Natural killer cell (primary cell): ENCODE measurements at places on chromosomes 7 and 10.

GRCh38 chr7:13035233-13035632 lies 347.8 kb downstream of the ARL4A start:
- DNase-seq: no peak

DNA sequence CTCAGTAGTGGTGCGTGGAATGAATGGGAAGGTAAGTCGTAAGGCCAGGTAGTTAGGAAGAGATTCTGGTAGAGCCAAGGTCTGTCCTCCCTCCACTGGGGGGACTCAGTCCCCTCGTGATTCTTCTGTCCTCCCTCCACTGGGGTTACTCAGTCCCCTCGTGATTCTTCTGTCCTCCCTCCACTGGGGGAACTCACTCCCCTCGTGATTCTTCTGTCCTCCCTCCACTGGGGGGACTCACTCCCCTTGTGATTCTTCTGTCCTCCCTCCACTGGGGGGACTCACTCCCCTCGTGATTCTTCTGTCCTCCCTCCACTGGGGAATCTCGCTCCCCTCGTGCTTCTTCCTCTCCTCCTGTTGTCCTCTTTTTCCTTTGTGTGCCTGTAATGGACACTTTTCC lies 125.1 kb downstream of the CELF2 start:
- DNase-seq: peak; percentile 66

DNA sequence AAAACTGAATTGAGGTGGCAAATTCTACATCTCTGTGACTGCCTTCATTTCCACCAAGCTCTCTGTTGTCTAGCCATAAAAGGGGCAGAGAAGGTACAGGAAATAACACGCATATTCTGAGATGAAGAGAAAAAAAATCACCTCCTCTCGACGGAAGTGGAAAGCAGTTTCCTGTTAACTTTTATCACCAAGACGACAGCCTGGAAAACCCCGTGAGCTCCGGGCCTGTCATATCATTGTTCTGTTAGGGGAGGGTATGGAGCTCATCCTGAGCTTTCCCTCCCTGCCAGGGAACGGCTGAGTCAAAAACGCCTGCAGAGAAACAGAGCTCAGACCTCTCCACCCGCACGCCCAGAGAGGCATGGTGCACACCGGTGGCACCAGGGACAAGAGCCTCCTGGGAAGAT lies 200.3 kb downstream of the PRPF18 start:
- peak; percentile 95 for DNase-seq

DNA sequence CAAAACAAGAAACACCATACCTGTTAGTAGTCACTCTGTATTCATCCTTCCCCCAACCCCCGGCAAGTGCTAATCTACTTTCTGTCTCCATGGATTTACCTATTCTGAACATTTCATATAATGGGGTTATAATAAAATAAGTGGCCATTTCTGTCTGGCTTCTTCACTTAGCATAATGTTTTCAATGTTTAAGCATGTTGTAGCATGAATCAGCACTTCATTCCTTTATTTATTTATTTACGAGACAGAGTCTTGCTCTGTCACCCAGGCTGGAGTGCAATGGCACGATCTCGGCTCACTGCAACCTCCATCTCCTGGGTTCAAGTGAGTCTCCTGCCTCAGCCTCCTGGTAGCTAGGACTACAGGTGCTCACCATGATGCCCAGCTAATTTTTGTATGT lies 69.2 kb downstream of the HIP1 start:
- DNase-seq: no peak

- DNase-seq: no peak
These were observed 60.4 kb upstream of the KCNIP2 start for GRCh38 chr10:101903827-101904550.

GRCh38 chr7:53070883-53071282 lies 35.5 kb downstream of the POM121L12 start:
- DNase-seq: no peak

DNA sequence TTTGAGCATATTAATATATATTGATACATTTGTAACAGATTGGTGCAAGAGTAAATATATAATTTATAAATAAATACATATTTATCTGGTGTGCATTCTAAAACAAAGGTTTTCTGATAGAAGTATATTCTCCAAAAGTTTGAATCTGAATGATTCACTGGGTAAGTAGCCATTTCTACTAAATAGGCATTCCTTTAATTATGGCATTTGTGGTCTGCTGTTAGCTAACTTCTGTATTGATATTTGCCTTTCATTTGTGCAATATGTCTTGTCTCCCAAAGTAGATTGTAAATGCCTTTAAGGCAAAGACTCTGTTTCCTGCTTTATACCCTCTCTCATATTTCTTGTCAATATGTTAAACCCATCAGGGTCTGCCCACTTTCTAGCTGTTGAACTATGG lies 11.1 kb upstream of the ARID5B start:
- no peak for DNase-seq

- peak; percentile 42 for DNase-seq
These were observed at the start of gene PAPOLB for GRCh38 chr7:4861673-4862072. TSS of gene PAPOLB (minus strand) at chr7:4862030. CDS start at chr7:4861810, 220 bp downstream.

- no peak for DNase-seq
These were observed at the start of gene AEBP1 for GRCh38 chr7:44103923-44104859. TSS of gene AEBP1 (plus strand) at chr7:44104345. CDS start at chr7:44104666, 321 bp downstream.

DNA sequence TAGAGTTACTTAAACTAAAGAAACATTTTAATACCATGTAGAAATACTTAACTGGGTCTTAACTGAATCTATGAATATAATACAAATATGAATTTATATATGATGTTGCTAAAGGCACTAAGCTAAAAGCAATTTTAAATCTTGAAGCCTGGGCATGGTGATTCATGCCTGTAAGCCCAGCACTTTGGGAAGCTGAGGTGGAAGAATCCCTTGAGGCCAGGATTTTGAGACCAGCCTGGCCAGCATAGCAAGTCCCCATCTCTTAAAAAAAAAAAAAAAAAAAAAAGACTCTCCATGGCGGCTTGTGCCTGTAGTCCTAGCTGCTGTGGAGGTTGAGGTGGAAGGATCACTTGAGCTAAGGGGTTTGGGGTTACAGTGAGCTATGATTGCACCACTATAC lies 95.3 kb downstream of the CCSER2 start:
- no peak for DNase-seq

DNA sequence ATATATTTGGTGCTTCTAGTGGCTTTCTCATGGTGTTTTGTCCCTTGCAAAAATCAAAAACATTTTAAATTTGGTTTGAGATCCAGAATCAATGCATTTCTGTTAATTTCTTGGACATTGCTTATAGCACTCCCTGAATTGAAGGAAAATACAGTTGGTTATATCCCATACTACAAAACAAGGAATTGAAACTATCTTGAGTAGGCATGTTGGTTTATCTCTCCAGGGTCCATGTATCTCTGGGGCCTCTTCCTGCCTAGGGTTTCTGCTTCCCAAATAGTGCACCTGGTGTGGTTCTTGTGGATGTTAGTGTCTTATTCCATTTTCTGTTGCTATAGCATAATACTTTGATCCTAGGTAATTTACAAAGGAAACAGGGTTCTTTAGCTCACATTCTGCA lies 212.4 kb downstream of the CAMK1D start:
- DNase-seq: no peak

DNA sequence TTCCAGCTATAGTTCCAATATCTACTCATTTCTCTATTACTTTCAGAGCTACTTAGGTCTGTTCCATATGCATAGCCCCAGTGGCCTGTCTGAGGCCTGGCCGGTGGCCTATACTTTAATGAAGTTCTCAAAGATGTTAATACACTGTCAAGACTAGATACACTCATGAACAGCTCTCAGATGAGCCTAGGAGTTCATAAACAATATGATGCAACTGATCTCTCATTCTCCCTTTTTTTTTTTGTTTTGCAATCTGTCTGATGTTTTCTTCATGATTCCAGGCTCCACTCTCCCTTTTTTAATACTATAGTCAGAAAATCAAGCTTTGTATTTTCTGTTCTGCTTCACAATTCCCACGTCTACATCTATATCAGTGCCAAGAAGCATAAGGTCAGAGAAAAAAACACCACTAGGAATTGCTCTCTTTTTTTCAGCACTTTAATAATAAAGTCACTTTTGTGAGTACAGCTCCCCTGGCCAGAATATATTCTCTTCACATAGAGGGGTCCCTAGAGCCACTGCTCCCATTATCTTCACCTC lies 321.0 kb downstream of the C7orf25 start:
- DNase-seq: no peak

GRCh38 chr10:95810198-95810976 lies 54.4 kb downstream of the ENTPD1 start:
- DNase-seq: no peak

DNA sequence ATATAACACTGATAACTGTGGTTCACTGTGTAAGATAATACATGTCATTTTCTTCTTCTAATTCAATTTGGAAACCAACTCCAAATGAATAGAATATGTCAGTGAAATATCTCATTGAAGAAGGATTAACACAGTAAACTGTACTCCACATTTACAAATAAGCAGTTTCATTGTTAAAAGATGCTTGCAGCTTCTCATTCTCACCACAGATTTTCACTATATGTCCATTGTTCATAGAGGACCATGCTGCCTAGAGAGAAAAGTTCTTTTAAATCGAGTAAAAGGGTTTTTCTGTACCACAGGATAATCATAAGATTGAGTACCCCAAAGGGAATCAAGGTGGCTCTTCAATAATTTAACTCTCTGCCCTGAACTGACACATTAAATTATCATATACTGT lies 165.5 kb downstream of the LRRN3 start:
- no peak for DNase-seq

- no peak for DNase-seq
These were observed 185.7 kb downstream of the TFEC start for GRCh38 chr7:115844857-115845256.

DNA sequence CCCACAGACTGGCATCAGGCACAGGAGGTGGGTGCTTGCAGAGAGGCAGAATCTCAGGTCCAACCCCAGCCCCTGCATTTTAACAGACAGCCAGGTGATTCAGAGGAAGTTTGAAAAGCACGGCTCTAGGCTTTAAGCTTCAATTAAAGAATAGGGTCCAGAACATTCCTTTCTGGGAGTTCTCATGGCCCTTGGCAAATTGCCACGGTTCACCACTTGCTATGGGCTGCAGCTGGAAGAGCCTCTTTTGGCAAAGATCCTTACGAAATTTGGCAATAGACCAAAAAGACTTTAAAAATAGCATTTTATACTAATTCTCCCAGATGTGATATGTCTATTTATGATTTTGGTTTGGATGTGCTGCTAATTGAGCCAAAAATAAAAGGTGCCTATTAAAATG lies 148.1 kb downstream of the ITGA8 start:
- no peak for DNase-seq

DNA sequence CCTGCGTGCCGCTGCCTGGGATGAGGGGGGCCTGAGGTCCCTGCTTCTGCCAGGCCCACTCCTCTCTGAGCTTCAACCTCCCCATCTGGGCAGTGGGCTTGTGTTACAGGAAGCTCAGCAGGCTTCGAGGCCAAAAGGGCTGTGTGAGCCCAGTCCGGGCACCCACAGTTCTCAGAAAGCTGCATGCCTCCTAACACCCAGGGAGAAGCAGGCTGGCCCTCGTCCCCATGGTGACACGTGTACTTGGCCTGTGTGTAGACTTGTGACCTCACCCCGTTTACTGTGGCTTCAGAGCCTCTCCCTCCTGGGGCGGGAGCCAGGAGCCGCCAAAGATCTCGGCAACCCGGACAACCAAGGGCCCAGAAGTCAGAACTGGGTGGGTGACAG lies 2.2 kb upstream of the GRIFIN start:
- DNase-seq: no peak

DNA sequence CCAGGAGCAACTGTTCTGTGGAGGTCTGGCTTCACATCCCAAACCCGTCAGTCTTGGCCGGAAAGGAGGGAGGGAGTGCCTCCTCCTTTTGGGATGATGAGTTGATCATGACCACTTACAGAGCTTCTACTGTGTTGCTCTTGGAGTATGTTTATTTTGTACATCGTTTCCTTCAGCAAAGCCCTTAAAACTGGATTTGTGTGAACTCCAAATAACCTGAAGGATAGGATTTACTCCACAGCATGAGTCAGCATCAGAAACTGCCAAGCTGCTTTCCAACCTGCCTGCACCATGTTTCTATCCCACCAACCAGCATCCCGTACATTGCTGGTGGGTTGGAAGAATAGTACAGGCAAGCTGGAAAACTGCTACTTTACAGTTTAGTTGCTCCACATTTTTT lies 3.5 kb downstream of the CCDC201 start:
- no peak for DNase-seq

DNA sequence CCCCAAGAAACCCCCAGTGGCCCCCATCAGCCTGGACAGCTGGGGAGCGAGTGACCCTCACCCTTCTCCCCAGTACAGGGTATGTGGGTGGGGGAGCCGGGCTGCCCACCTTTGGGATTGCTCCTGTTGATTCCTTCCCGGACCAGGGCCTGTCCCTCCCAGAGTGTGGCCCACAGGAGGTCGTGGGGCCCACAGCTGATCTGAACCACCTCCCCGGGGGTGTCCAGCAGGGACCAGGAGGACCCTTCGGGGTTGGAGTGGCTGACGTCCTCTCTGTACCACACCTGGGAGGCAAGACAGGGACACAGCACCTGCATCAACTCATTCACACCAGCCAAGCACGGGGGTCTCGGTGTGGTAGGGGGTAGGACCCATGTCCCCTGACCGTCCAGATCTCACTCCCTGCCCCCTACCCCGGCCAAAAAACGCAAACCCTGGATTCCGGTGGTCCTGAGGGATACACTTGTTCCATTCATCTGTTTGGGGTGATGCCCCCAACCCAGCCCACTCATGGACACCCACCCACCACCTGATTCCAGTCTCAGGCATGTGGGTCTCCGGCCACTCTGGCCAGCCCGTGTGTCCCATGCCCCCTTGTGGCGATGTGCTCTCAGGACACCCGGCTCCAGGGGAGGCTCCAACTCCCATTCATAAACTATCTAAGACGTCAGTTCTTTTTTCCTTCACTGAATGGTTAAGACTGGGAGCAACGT lies 10.9 kb downstream of the TECPR1 start:
- peak; percentile 51 for DNase-seq
